Activated CD8-positive, alpha-beta T cell treated with anti-CD3 and anti-CD28 coated beads for 36 hours (primary cell): ENCODE measurements at places on chromosomes 12 and 14. TPM values are rescaled to one million over a fixed set of nuclear protein-coding genes. Genes with fewer than 3 reads are reported as not detected.

Gene KIF26A
- 0.65 TPM for total RNA-seq

Gene MIP
- not detected for total RNA-seq

- H3K4me1 ChIP-seq: no peaks in the 10 kb centered on the region
- H3K36me3 ChIP-seq: no peaks in the 10 kb centered on the region
- H3K27me3 ChIP-seq: no peaks in the 10 kb centered on the region
- DNase-seq: no peak
Observed at GRCh38 chr12:84542289-84542688, 370.3 kb downstream of the SLC6A15 start.

GRCh38 chr12:4580281-4580688, 18.3 kb downstream of the DYRK4 start:
- no peak for DNase-seq
- no peak overlapping the region for H3K4me3 ChIP-seq
- H3K36me3 ChIP-seq: no peaks in the 10 kb centered on the region
- no peaks in the 10 kb centered on the region for H3K4me1 ChIP-seq

DNA sequence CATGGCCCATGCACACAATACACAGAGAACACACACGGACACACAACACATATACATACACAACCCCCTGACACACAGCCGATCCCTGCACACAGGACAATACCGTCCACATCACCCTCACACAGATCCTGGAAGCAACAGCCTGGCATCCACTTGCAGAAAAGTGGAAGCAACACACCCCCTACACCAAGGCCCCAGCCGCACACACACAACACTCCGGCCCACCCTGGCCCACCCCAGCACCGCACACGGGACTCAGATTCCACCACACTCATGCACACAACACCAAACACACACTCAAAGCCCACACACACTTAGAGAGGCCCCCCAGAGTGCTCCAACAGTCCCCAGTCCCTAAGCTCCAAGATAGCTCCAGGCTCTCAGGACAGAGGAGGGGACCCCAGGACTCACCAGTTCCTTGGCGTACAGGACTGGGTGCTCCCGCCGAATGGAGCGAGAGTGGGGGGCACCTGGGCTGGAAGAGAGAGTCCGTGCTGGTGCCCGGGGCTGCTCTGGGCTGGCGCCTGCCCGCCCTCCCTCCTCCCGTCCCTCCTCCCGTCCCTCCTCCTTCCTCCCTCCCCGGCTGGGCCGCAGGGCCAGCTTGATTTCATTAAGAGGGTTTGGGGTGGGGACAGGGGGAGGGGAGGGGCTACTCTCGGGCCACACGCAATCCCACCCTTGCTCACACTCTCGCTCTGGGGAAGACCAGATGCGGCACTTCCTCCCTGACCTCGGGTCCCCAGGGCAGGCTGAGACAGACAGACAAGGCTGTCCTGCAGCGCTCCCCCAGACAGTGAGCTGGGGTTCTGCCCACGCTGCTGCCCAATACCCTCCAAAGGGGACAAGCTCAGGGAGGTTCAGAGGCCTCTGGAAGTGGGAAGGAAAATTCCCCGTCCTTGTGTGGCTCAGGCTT, at the start of gene TMEM119:
TMEM119 (minus strand) TSS at position 526 of the 913 bp plus-strand sequence. CDS start 5,701 bp downstream, outside the sequence.
- no peak for DNase-seq
- H3K4me3 ChIP-seq: no peak within 1 kb of the TSS
- no peaks in the 10 kb centered on the region for H3K27me3 ChIP-seq
- H3K27ac ChIP-seq: no peak within 1 kb of the TSS

DNA sequence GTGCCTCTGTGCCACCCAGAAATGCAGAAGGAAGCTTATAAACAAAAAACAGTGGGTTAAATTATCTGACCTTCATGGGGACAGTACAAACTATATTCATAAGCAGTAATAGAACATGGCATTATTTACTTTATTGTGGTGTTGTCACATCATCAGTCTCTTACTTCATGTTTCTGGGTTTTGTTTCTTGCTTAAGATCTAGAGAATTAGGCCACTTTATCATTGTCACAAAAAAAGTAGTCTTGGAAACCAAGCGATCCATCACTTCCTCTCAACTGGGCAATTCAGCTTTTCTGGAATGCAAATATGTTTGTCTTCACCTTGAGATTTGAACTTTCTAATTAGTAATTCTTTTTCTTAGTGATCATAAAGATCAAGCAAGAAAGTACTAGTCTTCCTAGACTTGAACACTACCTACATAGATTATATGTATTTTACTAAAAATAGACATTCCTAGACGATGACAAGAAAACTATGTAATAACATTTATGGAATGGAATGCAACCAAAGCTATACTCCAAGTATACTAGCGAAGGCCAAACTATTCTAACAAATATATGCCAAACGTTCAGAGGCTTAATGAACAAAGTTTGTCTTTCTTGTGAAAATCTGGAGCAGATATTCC, 363.4 kb downstream of the DAD1 start:
- no peak overlapping the region for H3K4me3 ChIP-seq
- peaks cover 3% of the 10 kb centered on the region for H3K36me3 ChIP-seq
- H3K27ac ChIP-seq: no peak overlapping the region
- H3K4me1 ChIP-seq: peaks cover 10% of the 10 kb centered on the region

DNA sequence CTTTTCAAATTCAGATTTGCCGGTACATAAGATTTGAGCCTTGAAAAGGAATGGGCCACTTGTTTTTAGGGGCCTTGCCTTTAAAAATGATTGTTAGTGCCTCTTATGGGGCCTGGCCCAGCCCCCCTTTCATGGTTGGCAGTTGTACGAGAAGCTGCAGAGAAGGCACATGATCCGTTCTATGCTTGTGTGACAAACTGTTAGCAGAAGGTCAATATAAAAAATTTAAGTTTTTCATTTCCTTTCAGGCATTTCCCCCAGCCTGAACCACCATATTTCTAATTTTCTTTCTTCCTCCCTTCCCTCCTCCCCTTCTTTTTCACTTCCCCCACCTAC, 119.1 kb downstream of the PLXNC1 start:
- peak; percentile 37 for DNase-seq
- H3K27ac ChIP-seq: no peak overlapping the region
- H3K4me1 ChIP-seq: peaks cover 72% of the 10 kb centered on the region
- H3K27me3 ChIP-seq: no peaks in the 10 kb centered on the region
- peaks cover 31% of the 10 kb centered on the region for H3K36me3 ChIP-seq

DNA sequence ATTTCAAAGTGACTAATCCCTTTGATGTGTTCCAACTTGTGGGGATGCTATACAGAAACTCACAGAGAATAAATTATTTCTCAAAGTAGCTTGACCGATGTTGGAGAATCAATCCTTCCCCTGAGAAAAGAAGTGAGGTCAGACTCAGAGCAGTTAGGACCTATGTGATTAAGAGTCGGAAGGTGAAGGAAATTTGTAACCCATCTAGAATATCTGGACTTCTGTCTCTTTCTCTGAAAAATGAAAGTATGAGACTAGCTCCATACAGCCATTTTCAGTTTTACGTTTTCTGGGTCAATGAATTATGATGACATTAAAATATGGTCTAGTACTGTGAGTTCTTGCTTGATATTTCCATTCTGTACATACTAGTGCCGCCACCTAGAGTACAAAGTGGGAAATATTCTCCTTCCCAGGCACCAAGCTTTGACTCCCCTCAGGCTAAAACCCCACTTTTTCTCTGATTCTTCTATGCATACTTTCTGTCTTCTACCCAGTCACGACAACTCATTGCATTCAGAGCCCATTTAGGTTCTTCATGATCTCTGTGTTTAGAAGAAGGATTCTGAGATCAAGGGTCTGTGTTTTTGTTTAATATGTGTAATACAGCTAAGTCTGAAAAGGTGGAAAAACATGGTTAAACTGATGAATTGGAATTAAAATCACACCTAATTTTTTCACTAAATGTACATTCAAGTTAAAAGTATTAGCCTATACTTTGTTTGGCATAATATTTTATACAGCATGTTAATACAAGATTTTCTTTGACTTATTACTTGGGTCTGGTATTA, 6.9 kb upstream of the NTS start:
- no peaks in the 10 kb centered on the region for H3K27me3 ChIP-seq
- H3K4me3 ChIP-seq: no peak overlapping the region
- H3K27ac ChIP-seq: no peak overlapping the region
- peak; percentile 39 for DNase-seq
- no peaks in the 10 kb centered on the region for H3K36me3 ChIP-seq
